HS-27A (cell line): ENCODE measurements at places on chromosomes 4 and X.

GRCh38 chr4:176841711-176842112, 49.0 kb upstream of the VEGFC start:
- DNase-seq: peak; percentile 49

DNA sequence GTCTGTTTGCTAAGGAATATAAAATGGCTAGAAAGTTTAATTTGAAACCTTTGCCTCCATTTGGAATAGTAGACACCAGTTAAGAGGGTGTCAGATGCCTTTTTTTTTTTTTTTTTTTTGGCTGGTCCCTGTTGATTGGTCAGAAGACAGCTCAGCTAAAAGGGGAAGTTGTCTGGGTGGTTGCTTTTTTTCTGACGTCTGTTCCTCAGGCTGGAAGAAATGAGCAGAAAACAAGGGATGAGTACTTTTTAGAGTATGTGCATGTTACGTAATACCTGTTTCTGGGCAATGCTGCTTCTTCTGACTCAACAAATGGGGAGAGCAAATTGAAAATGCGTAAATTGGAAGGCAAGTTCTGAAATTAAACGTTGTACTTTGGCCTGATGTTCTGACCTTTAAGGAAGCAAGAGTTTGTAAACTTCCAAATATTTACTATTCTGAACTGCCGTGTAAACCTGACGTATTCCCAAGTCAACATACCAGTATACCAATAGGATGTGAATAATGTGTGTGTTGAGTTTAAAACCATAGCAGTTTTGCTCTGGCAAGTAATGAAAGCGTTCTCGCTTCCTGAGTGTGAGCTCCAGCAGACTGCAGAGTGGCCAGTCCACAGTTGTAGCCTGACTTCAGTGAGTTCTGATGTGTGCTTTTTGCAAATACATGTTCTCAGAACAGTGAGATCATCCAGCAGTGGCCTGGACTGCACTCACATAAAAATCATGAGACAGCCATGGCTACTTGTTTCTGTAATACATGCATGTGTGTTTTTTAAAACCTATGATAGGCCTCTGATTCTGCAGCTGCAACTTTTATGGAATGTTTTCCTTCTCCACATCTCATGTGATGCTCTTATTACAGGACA, 1.7 kb downstream of the SAT1 start:
- DNase-seq: no peak

DNA sequence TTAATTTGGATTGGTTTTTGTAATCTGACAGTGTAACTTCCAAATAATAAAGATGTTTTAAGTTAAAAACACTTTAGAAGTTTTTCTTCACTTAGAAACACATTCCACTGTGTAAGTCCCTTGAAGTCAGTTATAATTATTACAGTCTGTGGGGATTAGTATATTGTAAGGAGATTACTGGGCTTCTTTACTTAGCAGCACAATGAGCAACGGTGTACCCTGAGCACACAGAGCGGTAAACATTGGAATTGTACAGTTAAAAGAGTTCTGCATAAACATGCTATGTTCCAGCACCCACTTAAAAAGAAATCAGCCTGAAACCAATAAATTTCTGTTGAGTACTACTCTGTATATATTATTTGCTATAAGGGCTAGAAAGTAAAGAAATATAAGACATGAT, 44.3 kb downstream of the CCSER1 start:
- no peak for DNase-seq

- DNase-seq: no peak
These were observed 76.3 kb downstream of the SYNPO2 start for GRCh38 chr4:118964891-118965411.

DNA sequence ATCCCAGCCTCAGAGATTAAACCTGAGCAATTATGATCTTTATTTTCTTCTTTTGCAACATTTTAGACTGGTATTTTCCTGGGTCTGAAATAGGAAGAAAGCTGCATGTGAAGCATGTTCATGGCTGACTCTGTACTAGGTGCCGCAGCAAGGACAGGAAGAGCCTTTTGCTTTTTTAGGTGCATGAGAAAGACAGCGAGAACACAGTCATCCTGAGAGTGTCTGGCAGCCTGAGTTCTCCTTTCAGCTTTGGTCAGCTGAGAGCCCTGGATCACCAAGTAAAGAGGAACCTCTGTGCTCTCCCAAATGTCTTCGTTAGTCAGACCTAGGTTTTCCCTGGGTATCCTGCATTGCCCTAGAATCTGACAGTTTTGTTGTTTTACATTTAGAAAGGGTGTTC, 29.8 kb downstream of the FAM149A start:
- DNase-seq: no peak

GRCh38 chr4:74365761-74366160, 816 bp downstream of the EREG start:
- DNase-seq: no peak

DNA sequence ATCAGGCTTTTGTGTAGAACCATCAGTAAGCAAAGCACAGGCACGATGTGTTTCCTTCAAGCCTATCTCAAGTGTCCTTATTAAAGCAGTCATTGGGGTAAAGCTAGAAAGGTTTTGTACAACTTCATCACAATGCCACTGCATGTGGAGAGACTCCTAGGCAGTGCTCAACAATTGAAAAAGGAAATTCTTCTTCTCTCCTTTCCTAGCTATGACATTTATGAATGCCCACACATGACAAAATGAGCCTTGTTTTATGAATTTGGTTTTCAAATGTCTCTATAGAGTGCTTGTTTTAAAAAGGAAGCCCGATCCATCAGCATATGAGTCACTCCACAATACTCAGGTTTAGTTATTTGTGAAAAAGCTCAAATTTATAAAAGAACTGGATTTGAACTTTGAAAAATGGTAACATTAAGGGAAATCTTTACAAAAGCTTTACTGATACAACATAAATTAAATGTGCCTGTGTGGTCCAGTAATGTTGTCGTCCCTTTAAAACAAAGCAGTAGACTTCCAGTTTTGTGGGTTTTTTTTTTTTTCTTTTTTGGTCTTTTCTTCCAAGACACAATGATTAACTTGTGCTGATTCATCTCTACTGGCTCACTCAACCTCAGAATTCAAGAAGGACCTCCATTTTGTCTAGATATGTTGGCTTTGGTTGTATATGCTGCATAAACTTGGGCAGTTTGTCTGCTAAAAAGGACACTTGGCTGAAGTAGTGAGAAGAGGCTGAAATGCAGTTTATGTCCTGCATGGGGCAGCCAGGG, 273.8 kb downstream of the GASK1B start:
- no peak for DNase-seq
